ENCODE measurements at places on chromosomes 12 and 14.

- no peak for DNase-seq
These were observed 18.8 kb upstream of the GAS2L3 start for GRCh38 chr12:100554608-100555077.

- DNase-seq: no peak
These were observed 121.7 kb upstream of the USP15 start for GRCh38 chr12:62138527-62138926.

- DNase-seq: no peak
These were observed 57.5 kb upstream of the TMCC3 start for GRCh38 chr12:94707892-94708291.

- DNase-seq: no peak
These were observed 36.7 kb downstream of the CFAP54 start for GRCh38 chr12:96526110-96526509.

- no peak for DNase-seq
These were observed 1.2 kb downstream of the SLC35F4 start for GRCh38 chr14:57864659-57865058.

- DNase-seq: no peak
These were observed 16.1 kb upstream of the KIF21A start for GRCh38 chr12:39459027-39459434.

DNA sequence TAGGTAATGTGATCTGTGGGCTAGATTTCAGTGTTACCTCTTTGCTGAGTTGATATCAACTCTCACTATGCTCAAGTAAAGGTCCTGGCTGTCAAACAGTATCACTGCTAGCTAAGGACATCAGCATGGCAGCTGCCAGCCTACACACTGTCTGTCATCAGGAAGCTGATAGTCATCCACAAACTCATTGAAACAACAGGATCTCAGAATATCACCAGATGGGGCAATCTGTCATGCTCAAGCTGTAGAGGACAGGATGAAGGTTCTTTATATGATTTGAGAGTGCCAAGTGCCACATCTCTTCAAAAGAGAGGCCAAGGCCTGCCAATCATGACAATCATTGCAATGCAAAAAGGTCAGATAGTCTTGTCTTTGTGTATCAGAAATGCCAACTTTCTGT is 811.5 kb upstream of the SEL1L start:
- DNase-seq: no peak

GRCh38 chr12:131636940-131637750 is 73.7 kb upstream of the SFSWAP start:
- DNase-seq: no peak

DNA sequence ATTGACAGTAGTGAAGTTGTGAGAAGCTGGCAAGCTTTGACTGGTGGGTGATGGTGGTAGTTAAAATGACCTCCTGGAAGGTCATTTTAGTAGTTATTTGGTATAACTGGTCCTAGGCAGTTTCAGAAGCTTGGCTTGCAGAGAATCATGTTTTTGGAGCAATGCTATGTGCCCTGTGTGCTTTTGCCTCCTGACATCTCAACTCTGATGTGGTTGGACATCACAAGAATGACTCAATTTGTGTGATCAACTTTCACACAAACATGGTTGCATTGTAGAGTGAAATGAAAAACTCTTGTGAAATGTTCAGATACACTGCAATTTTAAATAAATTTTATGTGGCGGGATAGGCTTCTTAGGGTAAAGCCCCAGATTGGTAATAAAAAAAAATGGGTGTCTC is 8.3 kb upstream of the ABCD2 start:
- DNase-seq: no peak

DNA sequence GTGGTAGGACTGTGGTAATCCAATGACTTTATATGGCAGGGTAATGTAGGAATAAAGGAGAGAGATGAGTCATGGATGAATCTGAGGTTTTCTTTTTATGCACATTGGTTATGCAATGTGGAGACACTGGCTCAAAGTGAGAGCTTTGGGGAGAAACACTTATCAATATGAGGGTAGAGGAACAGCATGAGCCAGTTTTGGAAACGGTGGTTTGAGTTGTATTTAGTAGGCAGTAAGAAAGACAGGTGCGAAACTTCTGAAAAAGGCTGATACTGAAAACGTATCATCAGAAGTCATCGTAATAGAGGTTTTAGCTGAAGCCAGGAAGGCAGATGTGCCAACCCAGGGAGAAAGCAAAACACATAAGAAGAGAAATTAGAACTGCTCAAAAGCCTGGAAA is 854.8 kb upstream of the SEL1L start:
- no peak for DNase-seq

DNA sequence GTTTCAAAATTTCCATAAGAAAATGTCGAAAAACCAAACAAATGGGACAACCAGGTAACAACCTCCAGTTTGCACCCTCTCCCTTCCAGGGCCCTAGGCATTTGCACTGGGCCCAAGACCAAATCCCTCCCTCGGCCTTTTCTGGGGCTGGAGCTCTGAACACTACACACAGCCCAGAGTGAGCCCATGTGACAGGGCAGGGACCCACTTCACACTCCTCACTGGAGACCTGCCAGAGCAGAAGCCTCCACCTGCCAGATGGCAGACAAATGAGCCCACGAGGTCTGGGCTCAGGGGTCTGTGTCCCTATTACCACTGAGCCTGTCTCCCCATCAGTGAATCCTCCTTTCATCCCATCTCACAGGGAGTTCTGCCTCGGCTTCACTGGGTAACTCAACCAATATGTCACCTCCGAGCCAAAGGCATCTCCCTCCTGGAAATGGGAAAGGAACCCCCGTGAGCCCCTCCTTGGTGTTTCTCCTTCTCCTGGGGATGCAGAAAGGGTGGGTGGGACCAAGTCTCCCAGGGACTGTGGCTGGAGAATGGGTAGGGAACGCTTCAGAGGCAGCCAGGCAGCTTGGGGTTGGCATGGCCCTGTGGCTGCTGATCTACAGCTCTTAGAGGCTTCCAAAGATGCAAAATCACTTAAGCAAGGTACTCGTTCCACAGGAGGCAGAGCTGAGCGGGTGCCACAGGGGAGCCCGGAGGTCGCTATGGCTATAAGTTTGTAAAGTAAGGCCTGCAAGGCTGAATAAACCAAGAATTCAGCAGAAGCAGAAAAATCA is 10.6 kb downstream of the VWF start:
- no peak for DNase-seq

GRCh38 chr14:64536488-64537245 is 3.9 kb upstream of the HSPA2 start:
- DNase-seq: no peak

DNA sequence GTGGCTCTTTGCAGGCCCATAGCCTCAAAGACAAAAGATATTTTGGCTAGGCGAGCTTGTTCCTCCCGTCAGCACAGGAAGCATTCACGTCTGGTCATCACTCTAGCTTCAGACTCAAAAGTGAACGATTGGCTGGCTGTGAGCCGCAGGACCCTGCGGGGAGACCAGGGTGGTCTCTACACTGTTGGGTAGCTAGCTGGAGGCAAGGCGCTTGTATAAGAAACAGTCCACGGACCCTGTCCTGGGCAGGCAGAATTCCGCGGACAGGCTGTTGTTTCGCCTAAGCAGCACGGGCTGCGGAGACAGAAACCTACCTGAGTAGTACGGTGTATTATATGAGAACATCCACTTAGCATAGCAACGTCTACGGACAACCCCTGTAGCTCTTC is 29.6 kb downstream of the WBP11 start:
- no peak for DNase-seq

- no peak for DNase-seq
These were observed 165.4 kb upstream of the LRIG3 start for GRCh38 chr12:59085690-59086089.

- DNase-seq: no peak
These were observed 154.9 kb upstream of the ATP2B1 start for GRCh38 chr12:89863493-89863938.

GRCh38 chr12:64946132-64946829 is 121.8 kb downstream of the TBC1D30 start:
- no peak for DNase-seq

DNA sequence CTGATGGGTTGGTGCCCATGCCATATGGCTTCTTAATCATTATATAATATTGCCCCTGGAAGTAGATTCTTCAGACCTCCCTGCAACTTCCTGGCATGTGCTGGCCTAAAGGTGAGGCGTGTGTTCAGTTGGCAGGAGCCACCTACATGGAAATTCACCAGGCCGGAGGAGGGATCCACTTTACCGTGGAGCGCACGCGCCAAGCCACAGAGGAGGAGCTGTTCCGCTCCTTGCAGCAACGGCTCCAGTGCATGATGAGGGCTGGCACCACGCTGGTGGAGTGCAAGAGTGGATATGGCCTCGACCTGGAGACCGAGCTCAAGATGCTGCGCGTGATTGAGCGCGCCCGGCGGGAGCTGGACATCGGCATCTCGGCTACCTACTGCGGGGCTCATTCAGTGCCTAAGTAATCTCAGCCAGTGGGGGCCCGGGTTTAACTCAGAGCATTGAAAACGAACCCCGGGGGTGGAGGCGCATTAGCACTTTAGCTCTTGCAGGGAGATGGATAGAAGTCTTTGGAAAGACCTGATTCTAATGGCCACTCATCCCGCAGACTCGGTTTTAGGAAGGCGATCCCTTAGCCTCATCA is 13.5 kb downstream of the AMDHD1 start:
- DNase-seq: no peak

DNA sequence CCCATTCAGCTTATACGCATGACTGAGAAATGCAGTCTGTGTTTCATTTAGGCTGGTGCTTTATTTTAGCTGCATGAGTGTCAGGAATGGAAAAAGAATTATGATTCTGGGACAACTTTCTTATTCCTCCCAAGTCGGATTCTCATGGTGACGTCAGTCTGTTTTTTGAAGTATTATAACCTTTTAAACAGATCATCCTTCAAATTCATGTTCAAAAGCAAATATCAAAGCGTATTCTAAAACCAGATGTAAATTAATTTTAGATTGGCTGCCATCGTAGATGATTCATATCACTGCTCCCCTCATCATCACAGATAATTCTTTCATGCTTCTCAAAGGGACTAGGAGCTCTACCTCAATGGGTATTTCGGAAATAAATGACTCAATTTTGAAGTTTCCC is 15.0 kb downstream of the FNTB start:
- no peak for DNase-seq

GRCh38 chr14:104573930-104574329 is 5.6 kb upstream of the C14orf180 start:
- no peak for DNase-seq

GRCh38 chr14:63855281-63855680 is 2.5 kb downstream of the SYNE2 start:
- DNase-seq: no peak

- no peak for DNase-seq
These were observed 40.0 kb upstream of the PAPOLA start for GRCh38 chr14:96461950-96462798.

DNA sequence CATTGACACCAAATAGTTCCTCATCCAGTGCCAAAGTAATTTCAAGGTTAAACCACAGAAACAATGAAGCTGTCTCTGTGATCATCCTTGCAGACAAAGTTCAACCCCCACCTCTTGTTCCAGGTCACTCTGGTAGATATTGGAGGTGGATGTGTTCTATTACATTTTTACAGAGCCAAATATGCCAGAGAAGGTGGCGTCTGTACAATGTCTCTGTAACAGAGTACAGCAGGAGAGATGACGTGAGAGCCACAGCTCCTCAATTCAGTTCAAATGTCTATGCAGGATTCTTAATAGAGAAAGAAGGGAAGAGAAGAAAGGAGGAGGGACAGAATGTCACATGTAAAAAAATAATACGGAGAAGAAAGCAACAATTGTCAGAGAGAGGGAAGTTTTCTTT is 268.3 kb upstream of the OR4E1 start:
- no peak for DNase-seq

DNA sequence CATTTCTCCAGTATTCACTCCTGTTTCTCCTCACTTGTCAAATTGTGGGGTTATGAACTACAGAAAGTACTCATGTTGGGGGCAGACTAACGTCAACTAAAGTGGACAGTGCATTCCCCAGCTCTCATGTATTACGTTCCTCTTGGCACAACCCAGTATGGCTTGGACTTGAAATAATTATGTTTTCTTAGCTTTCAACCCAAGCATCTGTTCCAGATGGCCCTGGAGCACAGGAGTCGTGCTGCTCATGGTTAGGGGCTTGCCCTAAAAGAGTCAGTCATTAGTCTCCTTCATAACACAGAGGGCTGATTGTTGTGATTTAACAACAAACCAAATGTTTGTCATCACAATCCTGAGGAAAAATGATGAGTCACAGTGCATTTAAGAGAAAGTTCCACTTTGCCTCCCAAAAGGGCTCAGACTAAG is 154.4 kb downstream of the RPAP3 start:
- no peak for DNase-seq

DNA sequence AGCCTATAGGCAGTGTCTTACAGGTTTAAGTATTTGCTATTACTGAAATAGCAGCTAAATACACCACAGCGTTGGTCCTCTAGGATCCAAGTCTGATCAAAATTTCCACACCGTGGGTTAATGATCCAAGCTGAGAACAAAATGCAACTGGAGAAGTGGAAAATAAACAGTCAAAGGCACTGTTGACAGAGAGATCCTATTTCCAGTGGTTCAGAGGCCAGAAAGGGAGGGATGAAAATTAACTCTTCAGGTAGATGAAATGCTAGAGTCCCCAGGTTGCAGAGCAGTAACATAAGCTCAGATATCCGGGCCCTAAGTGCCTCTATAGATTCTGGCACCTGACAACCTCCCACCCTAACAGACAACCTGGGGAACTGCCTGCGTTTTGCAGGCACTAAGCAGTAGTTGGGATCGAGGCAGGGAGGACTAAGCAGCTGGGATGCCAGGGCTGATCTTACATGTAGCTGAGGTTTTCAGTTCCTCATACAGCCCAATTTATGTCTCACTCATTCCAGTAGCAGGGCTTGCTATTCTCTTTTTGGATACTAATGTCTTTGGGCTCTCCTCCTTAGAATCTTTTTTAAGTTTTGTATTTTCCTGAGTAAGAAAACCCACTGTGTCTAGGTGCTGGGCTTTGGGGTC is 42.7 kb upstream of the CRACR2A start:
- DNase-seq: no peak

DNA sequence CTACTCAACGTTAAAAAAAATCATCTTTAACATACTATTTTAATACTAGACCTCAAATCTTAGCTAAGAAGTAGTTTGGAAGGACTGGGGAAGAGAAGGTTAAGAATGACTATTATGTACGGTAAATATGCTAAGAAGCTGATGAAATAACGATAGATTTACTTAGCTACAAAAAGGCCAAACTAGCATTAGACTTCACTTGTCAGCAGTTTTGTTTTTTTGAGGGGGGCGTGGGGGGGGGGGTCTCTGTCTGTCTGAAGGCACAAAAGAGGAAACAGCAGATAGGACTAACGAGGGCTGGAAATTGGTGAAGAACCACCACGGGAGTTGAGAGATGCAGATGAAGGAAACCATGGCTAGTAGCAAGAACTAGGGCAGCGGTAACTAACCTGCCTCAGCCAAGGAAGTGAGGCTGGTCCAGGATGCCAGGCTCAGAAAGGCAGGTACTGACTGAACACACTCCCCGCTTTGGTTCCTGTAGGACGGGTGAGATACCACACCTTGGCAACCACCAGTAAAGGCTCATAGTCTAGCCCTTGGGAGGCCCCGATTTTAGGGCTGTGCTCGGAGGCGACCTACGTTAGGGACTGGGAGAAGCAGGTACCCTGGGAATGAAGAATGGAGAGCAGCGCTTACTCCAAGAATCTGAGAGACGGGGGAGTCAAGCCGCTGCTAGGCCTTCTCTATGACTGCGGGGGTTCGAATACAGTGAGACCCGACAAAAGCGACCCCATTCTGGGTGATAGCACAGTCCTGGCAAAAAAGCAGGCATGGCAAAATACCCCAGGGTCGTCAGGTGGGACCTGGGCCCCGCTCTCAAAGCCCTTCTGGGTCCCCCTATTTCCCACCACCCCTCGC is 675 bp downstream of the NEDD8 start:
- DNase-seq: no peak

GRCh38 chr12:99752740-99753139 is 105.2 kb downstream of the GARIN6 start:
- no peak for DNase-seq

- DNase-seq: no peak
These were observed 121.2 kb upstream of the LRIG3 start for GRCh38 chr12:59041241-59042121.
